Activated naive CD8-positive, alpha-beta T cell treated with anti-CD3 and anti-CD28 coated beads, Interleukin-2, amount 10 ng/mL, durations not matched to agents 7 days and 5 days (primary cell): ENCODE measurements at places on chromosomes 3 and 15. TPM values are rescaled to one million over a fixed set of nuclear protein-coding genes. Genes with fewer than 3 reads are reported as not detected.

The HCLS1 gene
- 316 TPM for total RNA-seq

The GPD1L gene
- 27.8 TPM for total RNA-seq

The SEMA3G gene
- total RNA-seq = 0.06 TPM

The CLDN16 gene
- not detected for total RNA-seq

The MORC1 gene
- not detected for total RNA-seq

The CSTA gene
- total RNA-seq = not detected

The CYP1A1 gene
- 12.4 TPM for total RNA-seq

The ISG20 gene
- total RNA-seq = 209 TPM

The CNTN4 gene
- total RNA-seq = not detected

The PCCB gene
- 25.2 TPM for total RNA-seq

The LNP1 gene
- total RNA-seq = 1.8 TPM

The LARP6 gene
- total RNA-seq = not detected

The SIDT1 gene
- 50.6 TPM for total RNA-seq

The ALDH1A2 gene
- total RNA-seq = 0.62 TPM

The COL6A5 gene
- not detected for total RNA-seq

The PLA1A gene
- total RNA-seq = 0.19 TPM

The PLA2G4E gene
- not detected for total RNA-seq

The IL17RE gene
- total RNA-seq = 0.94 TPM

The PDIA5 gene
- total RNA-seq = 7.1 TPM

The KBTBD8 gene
- 6.2 TPM for total RNA-seq

The ACKR2 gene
- 3.7 TPM for total RNA-seq

The OIP5 gene
- 17.1 TPM for total RNA-seq

The LRRK1 gene
- 0.48 TPM for total RNA-seq

The UPK1B gene
- total RNA-seq = not detected

The SCG5 gene
- 2.7 TPM for total RNA-seq

The POLQ gene
- 25.9 TPM for total RNA-seq

The COL8A1 gene
- total RNA-seq = not detected

The CRTC3 gene
- 74.1 TPM for total RNA-seq

The CPNE4 gene
- total RNA-seq = not detected

The DZIP1L gene
- 0.40 TPM for total RNA-seq

The SMCO1 gene
- not detected for total RNA-seq

The RAP2B gene
- total RNA-seq = 19.3 TPM

The GPR149 gene
- not detected for total RNA-seq

The SLC24A5 gene
- total RNA-seq = not detected

The LSAMP gene
- not detected for total RNA-seq

The PIF1 gene
- 49.7 TPM for total RNA-seq

The EIF4A2 gene
- 479 TPM for total RNA-seq

The C3orf49 gene
- not detected for total RNA-seq

The TMIE gene
- total RNA-seq = 0.77 TPM

The CKMT1A gene
- not detected for total RNA-seq

The UQCC5 gene
- 8.5 TPM for total RNA-seq

The PLAAT1 gene
- not detected for total RNA-seq

The CHDH gene
- 0.11 TPM for total RNA-seq

The LOXL1 gene
- total RNA-seq = 10.5 TPM

The GABRB3 gene
- not detected for total RNA-seq

The NR1I2 gene
- total RNA-seq = 0.33 TPM

The SLC22A13 gene
- total RNA-seq = 0.61 TPM

The RARRES1 gene
- total RNA-seq = not detected

The DHFR2 gene
- 7.7 TPM for total RNA-seq

The NPAP1 gene
- total RNA-seq = not detected
